Astrocyte (in vitro differentiated cells and primary cell): ENCODE measurements at places on chromosomes 5 and 9. TPM values are rescaled to one million over a fixed set of nuclear protein-coding genes. Genes with fewer than 3 reads are reported as not detected.
A peak's percentile ranks its signal among the peaks of the same experiment; 100 is the strongest.

- no peak overlapping the region for H3K27ac ChIP-seq
- DNase-seq = no peak
- no peaks in the 10 kb centered on the region for H3K27me3 ChIP-seq
- no peak overlapping the region for H3K4me3 ChIP-seq
- H3K4me1 ChIP-seq = peaks cover 7% of the 10 kb centered on the region
- no peaks in the 10 kb centered on the region for H3K36me3 ChIP-seq
Measured at GRCh38 chr9:112764837-112765236, 14.3 kb downstream of the SNX30 start.

GRCh38 chr9:70192707-70193106, 66.1 kb upstream of the SMC5 start:
- H3K27ac ChIP-seq = no peak overlapping the region
- H3K4me1 ChIP-seq = no peaks in the 10 kb centered on the region
- H3K4me3 ChIP-seq = no peak overlapping the region
- H3K27me3 ChIP-seq = no peaks in the 10 kb centered on the region
- H3K36me3 ChIP-seq = peaks cover 7% of the 10 kb centered on the region

DNA sequence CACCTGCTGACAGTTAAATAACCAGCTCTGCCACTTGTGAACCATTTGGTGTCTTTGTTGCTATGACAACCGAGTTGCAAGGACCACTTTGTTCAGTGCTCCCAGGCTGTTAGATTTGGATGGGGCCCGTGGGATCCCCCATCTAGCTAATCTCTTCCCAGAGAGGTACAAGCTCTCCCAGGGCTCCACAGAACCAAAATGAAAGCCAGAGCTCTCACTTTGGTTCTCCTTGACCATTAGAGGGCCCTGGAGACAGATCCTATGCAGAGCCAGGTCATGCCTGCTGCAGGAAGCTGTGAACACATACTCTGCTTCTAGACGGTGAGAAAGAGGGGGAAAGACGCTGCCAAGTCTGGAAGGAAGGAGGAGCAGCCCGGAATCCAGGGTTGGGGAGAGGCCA, 224.6 kb downstream of the GABBR2 start:
- no peaks in the 10 kb centered on the region for H3K27me3 ChIP-seq
- no peak overlapping the region for H3K27ac ChIP-seq
- DNase-seq = peak; percentile 41

DNA sequence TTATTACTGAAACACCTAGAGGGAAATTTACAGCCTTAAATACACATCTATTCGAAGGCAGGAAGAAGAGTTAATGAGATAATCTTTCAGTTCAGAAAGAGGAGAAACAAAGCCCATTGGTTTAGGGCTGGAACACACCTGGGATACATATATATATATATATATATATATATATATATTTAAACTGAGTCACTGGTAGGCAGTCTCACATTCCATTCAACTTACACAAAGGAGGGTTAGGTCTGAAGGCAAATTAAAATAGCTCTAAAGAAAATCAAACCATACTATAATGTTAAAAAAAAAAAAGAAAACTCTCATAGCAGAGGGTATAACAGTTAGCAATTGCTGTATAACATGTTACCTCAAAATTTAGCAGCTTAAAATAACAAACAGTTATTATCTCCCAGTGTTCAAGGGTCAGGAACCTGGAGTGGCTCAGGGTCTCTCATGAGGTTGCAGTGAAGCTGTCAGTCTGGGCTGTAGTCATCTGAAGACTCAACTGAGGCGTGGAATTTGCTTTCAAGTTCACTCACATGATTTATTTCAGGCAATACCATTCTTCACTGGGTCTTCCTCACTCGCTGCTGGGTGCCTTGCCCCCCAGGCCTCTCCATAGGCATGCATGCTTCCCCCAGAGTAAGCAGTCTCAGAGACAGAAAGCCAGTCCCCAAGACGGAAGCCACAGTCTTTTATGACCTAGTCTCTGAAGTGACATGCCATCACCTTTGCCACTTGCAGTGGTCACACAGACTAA, 332.8 kb downstream of the NSG2 start:
- no peak overlapping the region for H3K4me3 ChIP-seq
- no peaks in the 10 kb centered on the region for H3K36me3 ChIP-seq
- H3K4me1 ChIP-seq = peaks cover 9% of the 10 kb centered on the region
- H3K27ac ChIP-seq = no peak overlapping the region

GRCh38 chr9:135582541-135582940, 21.0 kb downstream of the PAEP start:
- H3K4me1 ChIP-seq = no peaks in the 10 kb centered on the region
- H3K4me3 ChIP-seq = no peak overlapping the region
- no peak for DNase-seq
- no peaks in the 10 kb centered on the region for H3K36me3 ChIP-seq
- no peak overlapping the region for H3K27ac ChIP-seq
- no peaks in the 10 kb centered on the region for H3K27me3 ChIP-seq

DNA sequence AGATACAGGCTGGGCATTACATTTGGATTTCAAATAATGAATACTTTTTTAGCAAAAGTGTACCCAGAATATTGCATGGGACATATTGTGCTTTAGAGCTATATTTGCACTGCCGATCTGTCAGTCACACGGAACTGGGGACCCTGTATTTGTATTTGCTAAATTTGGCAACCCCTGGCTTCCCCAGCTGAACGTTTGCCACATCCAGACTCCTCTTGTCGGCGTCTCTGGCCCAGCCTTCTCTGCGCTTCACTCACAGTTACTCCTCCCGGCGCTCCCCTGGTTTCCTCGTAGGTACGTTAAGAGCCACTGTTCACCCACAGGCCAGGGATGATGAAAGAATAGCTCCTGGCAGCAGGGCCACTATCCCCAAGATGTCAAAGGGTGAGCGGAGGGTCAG, 58.7 kb downstream of the NSUN2 start:
- no peak overlapping the region for H3K27ac ChIP-seq
- H3K27me3 ChIP-seq = peaks cover 4% of the 10 kb centered on the region
- H3K4me3 ChIP-seq = no peak overlapping the region
- H3K4me1 ChIP-seq = no peaks in the 10 kb centered on the region
- no peak for DNase-seq

GRCh38 chr9:32260151-32260862, 124.1 kb upstream of the ACO1 start:
- H3K4me3 ChIP-seq = no peak overlapping the region
- no peaks in the 10 kb centered on the region for H3K27me3 ChIP-seq
- H3K4me1 ChIP-seq = no peaks in the 10 kb centered on the region
- no peak for DNase-seq
- H3K36me3 ChIP-seq = no peaks in the 10 kb centered on the region

- no peak overlapping the region for H3K27ac ChIP-seq
- peaks cover 12% of the 10 kb centered on the region for H3K4me1 ChIP-seq
- H3K36me3 ChIP-seq = no peaks in the 10 kb centered on the region
- no peak overlapping the region for H3K4me3 ChIP-seq
Measured at GRCh38 chr5:158999339-158999738, 100.4 kb downstream of the EBF1 start.

- no peak overlapping the region for H3K4me3 ChIP-seq
- H3K27ac ChIP-seq = no peak overlapping the region
- peak; percentile 38 for DNase-seq
- H3K27me3 ChIP-seq = peaks cover 16% of the 10 kb centered on the region
- H3K36me3 ChIP-seq = no peaks in the 10 kb centered on the region
Measured at GRCh38 chr9:121650217-121651007, 1.0 kb upstream of the DAB2IP start.

GRCh38 chr9:81531511-81531910, 157.8 kb downstream of the TLE1 start:
- H3K27me3 ChIP-seq = no peaks in the 10 kb centered on the region
- peaks cover 7% of the 10 kb centered on the region for H3K4me1 ChIP-seq
- no peak overlapping the region for H3K27ac ChIP-seq
- DNase-seq = no peak
- H3K4me3 ChIP-seq = no peak overlapping the region

DNA sequence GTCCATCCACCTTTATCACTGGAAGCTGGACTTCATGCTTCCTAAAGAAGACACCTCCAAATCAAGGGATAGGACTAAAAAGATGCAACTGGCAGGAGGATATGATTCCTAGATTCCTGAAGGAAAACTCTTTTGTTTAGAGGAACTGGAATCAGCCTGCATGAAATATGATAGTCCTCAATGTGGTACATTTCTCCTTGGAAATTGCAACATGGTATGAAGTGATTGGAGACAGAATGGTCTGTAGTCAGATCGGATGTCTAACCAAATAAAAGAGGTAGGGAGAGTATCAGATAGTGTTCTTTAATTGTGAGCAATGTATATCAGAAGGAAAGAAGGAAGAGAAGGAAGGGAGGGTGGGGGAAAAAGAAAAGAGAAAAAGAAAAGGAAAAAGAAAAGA, 116.1 kb upstream of the FSTL4 start:
- no peaks in the 10 kb centered on the region for H3K36me3 ChIP-seq
- peaks cover 3% of the 10 kb centered on the region for H3K27me3 ChIP-seq
- H3K4me3 ChIP-seq = no peak overlapping the region
- H3K4me1 ChIP-seq = no peaks in the 10 kb centered on the region
- H3K27ac ChIP-seq = no peak overlapping the region

Gene OBP2B
- total RNA-seq = not detected in 2 replicates

Gene ZNF474
- 0.38 and 0.45 TPM in 2 replicates for total RNA-seq

Gene PITX1
- 0.52 TPM in 1 of 2 replicates, not detected in the other for total RNA-seq

Gene GRIA1
- total RNA-seq = 4.2 and 5.4 TPM in 2 replicates

Gene IFNA21
- total RNA-seq = not detected in 2 replicates

Gene KCTD16
- 5.5 and 5.6 TPM in 2 replicates for total RNA-seq

Gene CRB2
- total RNA-seq = 2.4 and 2.5 TPM in 2 replicates

Gene MPDZ
- 27.2 and 31.0 TPM in 2 replicates for total RNA-seq

Gene TEK
- total RNA-seq = 1.8 and 2.3 TPM in 2 replicates
